ENCODE measurements at places on chromosomes 6 and 20.

- no peak for DNase-seq
Observed at GRCh38 chr6:71498638-71499037, 210.0 kb downstream of the OGFRL1 start.

DNA sequence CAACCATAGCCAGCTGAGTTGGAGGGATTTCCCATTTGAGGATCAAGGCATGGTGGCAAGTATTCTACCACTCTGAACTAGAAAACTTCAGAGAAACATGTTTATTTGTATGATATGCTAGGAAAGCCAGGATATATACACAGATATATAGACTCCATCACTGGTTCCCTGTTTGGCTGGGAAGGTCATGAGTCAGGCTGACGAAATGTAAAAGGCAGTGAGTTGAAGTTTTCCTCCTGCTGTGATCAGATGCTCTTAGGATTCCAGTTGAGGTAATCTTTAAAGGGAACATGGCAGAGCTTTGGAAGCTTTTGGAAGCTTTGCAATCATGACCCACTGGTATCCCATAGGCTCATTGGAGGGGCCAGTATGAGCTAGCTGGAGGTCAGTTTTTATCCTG is 1369.1 kb downstream of the EPHA7 start:
- DNase-seq = no peak

DNA sequence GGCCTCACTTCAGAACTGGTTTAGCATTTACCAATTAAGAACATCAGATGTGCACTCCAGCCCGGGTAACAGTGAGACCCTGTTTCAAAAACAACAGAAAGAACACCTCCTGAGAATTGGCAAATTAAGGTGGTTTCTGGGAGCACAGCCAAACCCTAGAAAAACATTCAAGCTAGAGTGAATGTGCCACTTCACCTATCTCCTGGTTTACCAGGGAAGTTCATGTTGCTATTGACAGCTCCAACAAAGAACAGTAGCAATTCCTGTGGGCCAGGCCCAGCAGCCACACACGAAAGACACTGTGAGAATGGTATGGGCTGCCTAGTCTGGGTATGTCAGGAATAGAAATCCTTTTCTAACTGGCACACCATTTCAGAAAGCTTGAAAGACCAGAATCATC is 4.9 kb downstream of the POLR1C start:
- no peak for DNase-seq

- no peak for DNase-seq
Observed at GRCh38 chr6:3304500-3305215, 45.9 kb downstream of the PSMG4 start.

GRCh38 chr6:11586117-11586516 is 48.6 kb downstream of the TMEM170B start:
- DNase-seq = no peak

DNA sequence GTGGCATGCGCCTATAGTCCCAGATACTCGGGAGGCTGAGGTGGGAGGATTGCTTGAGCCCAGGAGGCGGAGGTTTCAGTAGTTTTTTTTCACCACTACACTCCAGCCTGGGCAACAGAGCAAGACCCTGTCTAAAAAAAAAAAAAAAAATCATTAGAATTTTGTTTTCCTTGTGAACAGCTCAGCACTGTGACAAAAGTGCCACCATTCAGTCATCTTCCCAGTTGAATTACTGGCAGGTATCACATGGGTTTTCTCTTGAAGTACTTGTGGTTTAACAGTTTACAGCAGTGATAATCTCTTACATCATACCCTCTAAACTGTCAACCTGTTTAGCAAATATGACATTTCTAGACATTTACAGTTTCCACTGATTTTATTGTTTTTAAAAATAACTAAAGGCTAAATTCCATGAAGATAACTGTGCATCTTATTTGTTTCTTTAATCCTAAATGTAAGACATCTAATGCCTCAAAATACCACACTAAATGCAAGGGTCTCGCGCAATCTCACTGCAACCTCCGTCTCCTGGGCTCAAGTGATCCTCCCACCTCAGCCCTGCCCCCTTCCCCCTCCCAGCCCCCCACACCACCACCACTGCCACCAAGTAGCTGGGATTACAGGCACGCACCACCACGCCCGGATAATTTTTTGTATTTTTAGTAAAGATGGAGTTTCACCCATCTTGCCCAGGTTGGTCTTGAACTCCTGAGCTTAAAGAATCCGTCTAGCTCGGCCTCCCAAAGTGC is 7.0 kb downstream of the TRPC4AP start:
- no peak for DNase-seq

Data from heart left ventricle (tissue), 16 donors.